ENCODE measurements at places on chromosomes 1 and 21.

DNA sequence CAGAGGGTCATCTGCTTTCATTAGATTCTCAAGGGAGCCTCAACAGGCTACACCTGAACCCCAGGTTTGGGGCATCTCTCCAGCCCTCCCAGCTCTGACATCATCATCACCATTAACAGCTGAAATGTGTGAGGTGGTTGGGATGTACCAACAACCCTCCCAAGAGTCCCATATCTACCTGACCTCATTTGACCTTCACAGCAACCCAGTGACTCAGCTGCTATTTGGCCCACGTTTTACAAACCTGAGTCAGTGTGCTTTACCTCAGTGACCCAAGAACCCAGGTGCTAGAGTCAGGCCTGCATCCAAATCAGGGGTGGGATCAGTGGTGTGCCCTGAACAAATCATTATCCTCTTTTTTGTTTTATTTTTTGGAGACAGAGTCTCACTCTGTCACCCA lies 53.3 kb upstream of the TINAGL1 start:
- DNase-seq: no peak

- DNase-seq: no peak
Measured at GRCh38 chr1:230270185-230270558, 156.0 kb downstream of the PGBD5 start.

DNA sequence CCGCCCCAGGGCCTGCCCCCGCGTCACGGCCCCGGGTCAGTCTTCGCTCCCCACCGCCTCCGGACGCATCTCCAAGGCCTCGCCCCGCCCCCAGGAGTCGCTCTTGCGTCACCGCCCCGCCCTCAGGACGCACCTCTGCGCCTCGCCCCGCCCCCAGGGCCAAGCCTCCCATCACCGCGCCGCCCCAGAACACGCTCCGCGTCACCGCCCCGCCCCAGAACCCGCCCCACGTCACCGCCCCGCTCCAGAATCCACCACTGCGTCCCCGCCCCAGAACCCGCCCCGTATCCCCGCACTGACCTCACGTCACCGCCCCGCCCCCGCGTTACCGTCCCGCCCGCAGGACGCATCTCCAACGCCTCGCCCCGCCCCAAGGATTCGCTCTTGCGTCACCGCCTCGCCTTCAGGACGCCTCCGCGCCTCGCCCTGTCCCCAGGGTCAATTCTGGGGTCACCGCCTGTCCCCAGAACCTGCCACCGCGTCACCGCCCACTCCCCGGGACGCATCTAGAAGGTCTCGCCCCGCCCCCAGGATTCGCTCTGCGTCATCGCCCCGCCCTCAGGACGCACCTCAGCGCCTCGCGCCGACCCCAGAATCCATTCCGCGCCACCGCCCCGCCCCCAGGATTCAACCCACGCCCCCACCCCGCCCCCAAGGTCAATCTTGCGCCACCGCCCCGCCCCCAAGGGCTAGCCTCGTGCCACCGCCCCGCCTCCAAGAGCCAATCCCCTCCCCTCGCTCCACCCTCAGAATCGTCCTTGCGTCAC lies 451 bp upstream of the CASP9 start:
- DNase-seq: peak; percentile 95

GRCh38 chr1:62753031-62753965 lies 30.6 kb upstream of the ATG4C start:
- DNase-seq: no peak

GRCh38 chr1:30472526-30472925 lies 250.9 kb downstream of the MATN1 start:
- DNase-seq: no peak

GRCh38 chr1:26862781-26863684 lies at the start of gene SFN:
Gene SFN, plus strand, starts transcription at chr1:26863149. Its CDS starts 64 bp downstream, at chr1:26863213.
- peak; percentile 81 for DNase-seq

DNA sequence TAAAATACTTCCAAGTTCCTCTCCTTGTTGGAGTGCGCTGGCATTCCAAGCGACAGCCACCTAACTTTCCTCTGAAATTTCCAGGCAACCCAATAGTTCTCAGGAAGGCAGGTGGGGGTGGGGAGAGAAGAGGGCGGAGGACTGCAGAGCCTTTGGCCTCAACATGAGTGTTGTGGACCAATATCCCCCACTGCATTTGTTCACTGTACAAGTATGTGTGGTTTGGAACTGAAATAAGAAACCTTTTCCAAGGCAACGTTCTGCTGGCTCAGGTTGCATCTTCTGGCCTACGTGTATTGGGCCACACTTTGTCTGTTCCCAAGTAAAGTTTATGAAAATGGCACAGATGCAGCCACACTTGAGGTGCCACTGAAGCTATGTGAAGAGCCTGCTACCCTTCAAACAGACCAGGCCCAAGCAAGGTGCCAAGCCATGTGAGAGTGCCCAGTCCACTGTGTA lies 153.4 kb downstream of the DHRS3 start:
- DNase-seq: no peak

DNA sequence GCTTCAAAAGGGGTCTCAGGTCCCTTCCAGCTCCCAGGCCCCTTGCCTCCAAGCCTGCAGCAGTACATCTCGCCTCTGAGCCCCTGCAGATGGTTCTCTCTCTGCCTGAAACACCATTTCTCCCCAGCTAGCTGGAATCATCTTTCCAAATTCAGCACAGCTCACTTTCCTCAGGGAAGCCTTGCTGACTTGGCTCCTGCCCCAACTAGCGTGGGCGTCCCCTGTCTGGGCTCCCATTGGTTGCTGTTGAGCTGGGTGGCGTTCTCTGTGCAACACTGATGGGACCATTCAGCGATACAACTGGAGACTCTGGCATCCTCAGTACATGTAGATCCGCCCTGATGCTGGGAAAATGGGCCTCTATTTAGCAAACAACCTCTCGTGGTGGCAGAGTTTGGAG lies 141.3 kb upstream of the IGSF21 start:
- no peak for DNase-seq

- no peak for DNase-seq
Measured at GRCh38 chr1:170221495-170221894, 75.7 kb downstream of the NTMT2 start.

GRCh38 chr1:212281590-212281989 lies 3.6 kb upstream of the PPP2R5A start:
- DNase-seq: no peak

DNA sequence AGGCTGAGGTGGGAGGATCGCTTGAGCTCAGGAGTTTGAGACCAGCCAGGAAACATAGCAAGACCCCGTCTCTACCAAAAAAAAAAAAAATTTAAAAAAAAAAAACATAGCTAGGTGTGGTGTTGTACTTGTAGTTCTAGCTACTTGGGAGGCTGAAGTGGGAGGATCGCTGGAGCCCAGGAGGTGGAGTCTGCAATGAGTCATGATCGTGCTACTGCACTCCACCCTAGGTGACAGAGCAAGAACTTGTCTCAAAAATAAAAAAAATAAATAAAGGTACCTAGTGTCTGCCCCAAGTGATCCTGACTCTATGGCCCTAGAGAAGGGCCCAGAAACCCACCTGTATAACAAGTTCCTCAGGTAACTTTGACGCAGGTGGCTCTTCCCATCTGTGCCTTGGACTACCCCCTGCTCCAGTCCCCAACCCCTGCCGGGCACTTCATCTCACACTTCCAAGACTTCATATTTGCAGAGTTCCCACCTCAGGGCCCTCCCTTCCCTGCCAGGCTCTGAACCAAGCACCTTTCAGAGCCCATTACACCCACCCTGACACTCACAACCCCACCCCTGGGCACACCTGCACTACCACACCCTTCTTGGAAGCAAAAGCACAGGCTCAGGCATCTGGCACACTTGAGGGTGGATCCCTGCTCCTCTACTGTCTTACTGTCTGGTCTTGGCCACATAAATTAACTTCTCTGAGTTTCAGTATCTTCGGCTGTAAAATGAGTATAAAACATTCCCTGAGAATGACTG lies 80.2 kb upstream of the KLHDC7A start:
- no peak for DNase-seq

DNA sequence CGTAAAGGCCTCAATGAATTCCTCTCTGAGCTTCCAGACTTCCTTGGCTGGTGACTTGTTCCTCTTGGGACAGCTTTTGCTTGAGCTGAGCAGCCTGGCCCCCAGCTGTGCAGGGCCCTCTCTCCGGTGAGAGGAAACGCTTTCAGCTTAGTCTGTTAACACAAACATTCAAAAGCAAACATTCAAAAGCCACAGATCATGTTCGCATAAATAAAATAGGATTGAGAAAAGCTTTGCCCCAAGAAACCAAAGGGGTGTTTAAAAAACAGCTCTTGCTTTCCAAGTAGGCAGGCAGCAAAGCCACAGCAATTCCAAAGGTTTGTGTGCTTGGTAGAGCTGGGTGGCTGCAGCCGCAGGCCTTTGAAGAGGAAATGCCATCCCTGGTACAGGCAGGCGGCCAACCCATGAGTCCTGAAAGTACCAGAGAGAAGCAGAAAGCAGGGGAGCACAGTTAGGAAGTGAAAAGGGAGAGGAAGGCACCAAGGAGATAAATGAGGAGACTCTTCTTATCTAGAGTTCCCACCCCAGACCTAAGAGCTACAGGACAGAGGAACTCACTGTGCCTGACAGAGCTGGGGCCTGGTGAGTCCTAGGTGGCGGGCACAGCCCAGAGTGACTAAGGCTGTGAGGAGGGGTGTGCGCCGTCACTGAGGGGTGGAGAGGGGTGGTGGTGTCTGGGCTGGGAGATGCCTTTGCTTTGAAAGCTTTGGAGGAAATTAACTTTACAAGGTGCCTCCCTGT lies 48.4 kb downstream of the CCN1 start:
- no peak for DNase-seq

GRCh38 chr1:3351449-3352298 lies 102.8 kb upstream of the ARHGEF16 start:
- no peak for DNase-seq

GRCh38 chr1:37509181-37509580 lies 5.4 kb downstream of the MEAF6 start:
- DNase-seq: no peak

DNA sequence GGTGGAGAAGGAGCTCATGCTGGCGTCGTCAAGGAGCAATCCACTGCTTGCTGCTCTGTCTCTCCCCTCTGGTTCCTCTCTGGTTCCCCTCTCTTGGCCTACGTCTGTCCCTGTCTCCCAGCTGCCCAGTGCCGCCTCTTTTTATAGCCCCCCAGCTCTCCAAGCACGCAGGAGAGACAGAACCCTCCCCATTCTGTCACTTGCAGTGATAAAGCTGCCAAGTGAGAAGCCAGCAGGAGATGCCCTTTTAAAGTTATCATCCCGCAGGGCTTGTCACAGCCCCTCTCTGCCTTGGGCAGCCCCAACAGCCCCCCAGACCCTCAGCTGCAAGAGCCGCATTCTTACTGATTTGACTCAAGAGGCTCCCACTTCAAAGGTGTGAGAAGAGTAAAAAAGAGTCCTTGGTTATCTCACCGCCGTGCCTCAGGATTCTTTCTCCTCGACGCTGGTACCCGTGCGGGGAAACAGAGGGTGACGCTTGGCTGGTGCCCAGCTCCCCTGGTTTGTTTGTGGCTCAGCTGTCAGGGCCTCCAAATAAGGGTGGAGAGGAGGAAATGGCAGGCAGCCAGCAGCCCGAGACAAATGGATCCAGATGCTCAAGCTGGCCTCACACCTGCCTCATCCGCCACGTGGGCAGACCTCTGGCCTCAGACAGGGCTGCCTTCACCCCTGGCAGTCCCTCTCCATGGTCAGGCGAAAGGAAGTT lies at the start of gene NPPA:
NPPA (minus strand) TSS at position 117 of the 706 bp plus-strand sequence; CDS start at position 18, 99 bp downstream.
- peak; percentile 48 for DNase-seq

- DNase-seq: no peak
Measured at GRCh38 chr1:150874455-150875196, 1.8 kb downstream of the ARNT start.

- DNase-seq: no peak
Measured at GRCh38 chr1:75133750-75134646, at the start of gene LHX8. Gene LHX8, plus strand, starts transcription at chr1:75134388. Its CDS starts 2,227 bp downstream, at chr1:75136615.

All from NCI-H187 (cell line).